Activated CD4-positive, alpha-beta T cell treated with anti-CD3 and anti-CD28 coated beads for 48 hours (primary cell): ENCODE measurements at places on chromosomes 1 and 21.

DNA sequence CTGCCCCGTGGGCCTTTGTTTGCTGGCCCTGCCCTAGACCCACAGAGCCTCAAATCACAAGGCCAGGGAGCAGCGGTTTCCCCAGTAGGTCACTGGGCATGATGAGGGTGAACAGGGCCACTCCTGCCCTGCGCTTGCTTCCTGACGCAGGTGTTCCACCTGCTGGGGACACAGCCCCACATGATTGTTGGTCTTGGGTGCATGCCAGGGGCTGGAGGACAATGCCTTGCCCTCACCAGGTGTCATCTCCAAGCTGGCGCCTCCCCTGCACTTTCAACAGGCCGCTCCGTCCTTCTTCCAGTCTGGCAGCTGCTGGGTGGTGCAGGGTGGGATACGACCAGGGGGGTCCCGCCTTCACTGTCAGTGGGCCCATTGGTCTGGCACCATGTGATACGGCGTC lies 24.3 kb downstream of the IL10RB start:
- DNase-seq: no peak

- no peak for DNase-seq
Observed at GRCh38 chr1:33438364-33439160, 7.7 kb upstream of the PHC2 start.

DNA sequence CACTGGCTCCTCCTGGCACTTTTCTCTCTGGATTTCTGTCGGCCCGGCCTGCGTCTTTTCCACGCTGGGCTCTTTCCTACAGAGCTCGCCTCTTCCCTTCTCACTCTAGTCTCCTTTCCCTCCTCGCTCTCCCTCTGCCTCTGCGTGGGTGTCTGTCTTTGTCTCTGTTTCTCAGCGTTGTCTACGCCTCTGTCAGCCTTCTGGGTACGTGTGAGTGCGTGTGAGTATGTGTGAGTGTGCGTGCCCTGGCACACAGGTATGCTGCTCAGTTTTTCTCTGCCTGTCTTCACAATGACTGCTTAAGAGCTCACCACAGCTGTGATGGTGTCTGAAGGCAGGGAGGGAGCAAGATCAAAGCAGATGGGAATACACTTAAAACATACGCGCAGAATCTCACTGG lies 77.7 kb downstream of the KIRREL1 start:
- DNase-seq: no peak

DNA sequence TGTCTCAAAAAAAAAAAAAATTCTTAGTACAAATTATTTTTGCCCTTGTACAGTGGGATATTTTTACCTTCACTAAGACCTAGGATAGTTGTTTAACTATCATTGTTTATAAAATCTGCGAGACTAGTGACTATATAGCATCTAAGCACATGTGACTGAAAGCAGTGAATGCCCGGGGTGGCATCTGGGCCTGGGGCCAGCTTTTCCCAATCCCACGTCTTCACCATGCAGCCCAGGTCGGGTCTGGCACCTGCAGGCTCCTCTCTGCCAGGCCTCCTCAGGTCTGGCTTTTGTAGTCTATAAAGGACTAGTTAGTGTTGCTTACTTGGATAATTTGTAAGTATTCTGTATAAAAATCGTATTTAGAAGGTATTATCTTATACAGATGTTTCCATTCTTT lies 40.8 kb downstream of the CBS start:
- no peak for DNase-seq

GRCh38 chr1:160342526-160342925 lies 524 bp downstream of the COPA start:
- peak; percentile 9 for DNase-seq

DNA sequence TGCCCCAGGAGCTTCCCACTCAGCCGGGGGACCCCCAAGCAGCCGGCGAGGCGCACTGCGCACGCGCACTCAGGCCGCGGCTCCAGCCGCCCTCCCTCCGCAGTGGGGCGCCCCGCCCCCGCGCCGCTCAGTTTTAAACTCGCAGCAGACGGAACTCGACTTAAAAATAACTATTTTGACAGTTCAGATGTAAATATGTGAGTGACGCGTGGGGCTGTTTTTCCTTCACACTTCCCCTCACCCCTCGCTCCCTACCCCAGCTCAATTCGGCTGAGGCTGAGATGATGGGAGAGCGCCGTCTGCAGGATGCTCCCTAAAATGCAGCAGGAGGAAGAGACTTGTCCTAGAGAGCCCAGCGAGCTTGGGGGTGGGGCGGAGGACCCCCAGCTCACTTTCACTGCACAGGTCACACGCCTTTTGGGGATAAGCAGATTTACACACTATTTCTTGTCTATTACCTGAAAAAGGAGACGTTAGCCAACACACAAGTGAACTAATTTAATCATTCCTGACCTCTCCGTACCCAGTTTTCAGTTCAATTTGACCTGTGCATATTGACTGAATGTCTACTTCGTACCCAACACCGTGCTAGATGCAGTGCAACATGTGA lies 8.9 kb upstream of the LEMD1 start:
- peak; percentile 61 for DNase-seq
